ENCODE measurements at places on chromosomes 2 and 18.
A peak's percentile ranks its signal among the peaks of the same experiment; 100 is the strongest.

- no peak for DNase-seq
These were observed 50.5 kb downstream of the TMEM18 start for GRCh38 chr2:626491-627339.

DNA sequence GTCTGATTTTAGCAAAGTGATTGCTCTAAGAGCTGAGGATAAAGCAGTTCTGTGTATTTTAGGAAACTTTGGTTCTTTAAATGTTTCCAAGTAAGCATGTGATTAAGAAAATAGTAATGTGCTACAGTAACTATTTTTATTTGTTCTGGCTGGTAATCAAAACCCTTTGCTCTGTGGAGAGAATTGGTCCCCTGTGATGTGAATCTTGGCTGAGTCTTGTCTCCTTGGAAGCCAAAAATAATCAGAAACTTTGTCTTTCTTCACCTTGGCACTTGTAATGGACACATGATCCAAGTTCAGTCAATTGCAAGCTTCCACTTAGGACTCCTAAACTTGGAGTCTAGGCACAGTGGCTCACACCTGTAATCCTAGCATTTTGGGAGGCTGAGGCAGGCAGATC is 422.7 kb upstream of the CDH20 start:
- no peak for DNase-seq

- no peak for DNase-seq
These were observed 12.5 kb upstream of the TEX261 start for GRCh38 chr2:71006955-71007799.

GRCh38 chr2:46393865-46394264 is 85.5 kb upstream of the TMEM247 start:
- DNase-seq, result no peak

- DNase-seq, result no peak
These were observed 37.2 kb upstream of the ZNF532 start for GRCh38 chr18:58827428-58827827.

GRCh38 chr18:75209129-75209950 is at the start of gene PTGR3:
PTGR3 (minus strand) TSS chr18:75209139; CDS start chr18:75209058, 81 bp downstream.
- peak; percentile 11 for DNase-seq

GRCh38 chr2:60554646-60555065 is 1.2 kb upstream of the BCL11A start:
- no peak for DNase-seq

GRCh38 chr2:171991027-171991426 is 8.7 kb upstream of the METAP1D start:
- no peak for DNase-seq

GRCh38 chr2:195594248-195594647 is 62.8 kb upstream of the SLC39A10 start:
- no peak for DNase-seq

GRCh38 chr2:83054751-83055150 is 1404.3 kb downstream of the SUCLG1 start:
- no peak for DNase-seq

- DNase-seq, result no peak
These were observed 153.2 kb upstream of the ETAA1 start for GRCh38 chr2:67243919-67244318.
